ENCODE measurements at places on chromosomes 12 and 14.

DNA sequence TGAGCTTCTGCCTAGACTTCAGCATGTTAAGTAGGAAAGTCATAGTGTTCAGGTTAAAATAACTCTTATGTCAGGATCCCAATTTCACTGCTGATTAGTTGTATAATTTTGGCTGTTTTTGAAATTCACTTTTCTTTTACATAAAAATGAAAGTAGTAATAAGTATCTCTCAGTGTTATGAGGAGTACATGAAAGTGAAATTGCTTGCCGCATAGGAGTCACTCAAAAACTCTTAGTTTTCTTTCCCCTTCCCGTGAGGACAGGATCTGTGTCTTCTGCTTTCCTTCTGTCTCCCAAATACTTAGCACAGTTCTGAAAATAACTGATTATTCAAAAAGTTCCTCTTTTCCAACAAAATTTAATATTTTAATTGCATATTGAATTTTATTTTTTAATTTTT lies 100.5 kb downstream of the SLC38A4 start:
- no peak for DNase-seq

- DNase-seq = peak; percentile 87
Observed at GRCh38 chr12:401235-402028, at the start of gene CCDC77. TSS of gene CCDC77 (plus strand) at chr12:401644. CDS start at chr12:409384, 7,740 bp downstream.

DNA sequence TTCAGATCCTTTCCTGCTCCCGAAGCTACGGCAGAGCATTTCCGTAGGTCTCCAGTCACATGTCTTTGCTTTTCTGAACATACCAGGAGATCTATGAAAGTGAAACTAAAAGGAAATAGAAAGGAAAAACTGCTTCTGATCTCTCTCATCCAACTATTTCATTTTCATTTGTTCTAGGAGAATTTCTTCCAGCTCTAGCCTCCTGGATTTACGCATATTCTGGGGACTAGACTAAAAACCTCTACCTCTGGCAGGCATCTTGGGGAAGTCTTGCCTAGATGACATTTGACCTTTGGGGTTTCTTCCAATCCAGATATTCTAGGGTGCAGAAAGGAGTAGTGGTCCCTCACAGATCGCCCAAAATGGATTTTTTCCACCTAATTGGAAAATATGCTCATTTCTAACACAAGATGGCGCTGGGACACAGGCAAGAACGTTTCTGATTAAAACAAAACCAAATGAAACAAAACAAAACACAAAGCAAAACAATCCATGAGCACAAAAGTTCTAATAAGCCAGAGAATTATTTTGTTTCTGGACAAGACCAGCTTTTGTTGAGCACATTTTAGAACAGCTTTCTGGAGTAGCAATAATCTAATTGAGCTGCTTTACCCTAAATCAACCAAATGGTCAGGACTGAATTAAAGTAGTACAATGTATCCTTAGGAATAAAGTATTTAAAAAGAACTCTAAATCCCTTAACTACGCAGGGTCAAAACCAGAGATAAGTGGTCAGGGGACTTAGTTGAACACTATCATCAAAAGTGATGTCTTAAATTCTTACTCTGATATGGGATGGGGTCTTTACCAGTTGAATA lies 12.3 kb upstream of the PARP11 start:
- no peak for DNase-seq

GRCh38 chr12:51883295-51883694 lies 4.6 kb upstream of the ANKRD33 start:
- no peak for DNase-seq

GRCh38 chr14:60650373-60650961 lies 1.2 kb upstream of the SIX1 start:
- no peak for DNase-seq

GRCh38 chr12:67450441-67450840 lies 181.3 kb downstream of the CAND1 start:
- no peak for DNase-seq

DNA sequence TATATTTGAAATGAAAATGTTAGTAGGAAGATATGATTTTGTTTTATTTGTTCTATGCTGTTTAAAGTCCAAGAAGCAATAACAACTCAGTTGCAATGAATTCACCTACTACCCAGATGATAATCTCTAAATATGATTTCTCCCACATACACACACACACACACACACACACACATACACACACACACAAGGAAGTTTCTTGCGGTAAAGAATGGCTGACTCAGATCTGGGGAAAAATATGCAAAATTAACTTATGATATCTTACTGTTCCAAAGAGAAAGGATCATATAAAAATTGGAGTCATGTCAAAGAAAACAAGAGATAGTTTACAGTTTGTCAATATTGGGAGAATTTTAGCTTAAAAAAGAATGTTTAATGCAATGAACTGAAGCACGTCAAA lies 456.7 kb downstream of the SLC16A7 start:
- DNase-seq = no peak

- no peak for DNase-seq
Observed at GRCh38 chr14:25117342-25117741, 67.4 kb upstream of the STXBP6 start.

DNA sequence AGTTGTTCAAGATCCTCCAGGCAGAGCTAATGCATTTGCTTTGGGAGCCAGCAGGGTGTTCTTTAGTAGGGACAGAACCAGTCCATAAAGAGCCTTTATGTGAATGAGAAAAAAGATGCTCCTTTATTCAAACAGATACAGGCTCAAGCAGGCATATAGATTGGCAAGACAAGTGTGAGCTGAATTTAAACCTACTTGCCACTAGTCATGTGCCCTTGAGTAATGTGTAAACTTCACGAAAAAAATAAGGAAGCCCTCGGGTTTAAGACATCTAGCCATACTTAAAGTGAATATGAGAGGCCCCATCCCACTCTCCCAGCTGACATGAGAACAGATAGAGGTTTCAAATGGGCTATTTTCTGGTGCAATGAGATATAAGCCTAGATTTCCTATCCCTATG lies 43.1 kb upstream of the STRAP start:
- DNase-seq = no peak

GRCh38 chr12:26651566-26652188 lies 181.3 kb downstream of the ITPR2 start:
- DNase-seq = no peak

DNA sequence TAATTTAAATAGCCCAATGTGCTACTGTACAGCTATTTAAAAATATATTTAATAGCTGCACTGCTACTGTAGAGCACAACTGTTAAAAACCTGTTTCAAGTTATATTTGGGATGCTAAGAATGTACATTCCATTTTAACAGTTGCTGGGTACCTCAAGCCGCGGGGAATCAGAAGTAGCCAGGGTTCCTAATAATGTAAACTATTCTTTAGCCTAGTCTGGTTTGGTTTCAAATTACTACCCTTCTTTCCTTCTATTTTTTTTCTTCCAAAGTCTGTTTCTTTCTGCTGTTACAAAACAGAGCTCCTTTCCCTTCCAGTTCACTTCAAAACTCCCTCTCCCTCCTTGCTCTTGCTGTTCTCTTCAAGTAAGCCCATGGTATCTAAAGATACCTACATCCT lies 21.3 kb downstream of the SCAF11 start:
- DNase-seq = no peak

DNA sequence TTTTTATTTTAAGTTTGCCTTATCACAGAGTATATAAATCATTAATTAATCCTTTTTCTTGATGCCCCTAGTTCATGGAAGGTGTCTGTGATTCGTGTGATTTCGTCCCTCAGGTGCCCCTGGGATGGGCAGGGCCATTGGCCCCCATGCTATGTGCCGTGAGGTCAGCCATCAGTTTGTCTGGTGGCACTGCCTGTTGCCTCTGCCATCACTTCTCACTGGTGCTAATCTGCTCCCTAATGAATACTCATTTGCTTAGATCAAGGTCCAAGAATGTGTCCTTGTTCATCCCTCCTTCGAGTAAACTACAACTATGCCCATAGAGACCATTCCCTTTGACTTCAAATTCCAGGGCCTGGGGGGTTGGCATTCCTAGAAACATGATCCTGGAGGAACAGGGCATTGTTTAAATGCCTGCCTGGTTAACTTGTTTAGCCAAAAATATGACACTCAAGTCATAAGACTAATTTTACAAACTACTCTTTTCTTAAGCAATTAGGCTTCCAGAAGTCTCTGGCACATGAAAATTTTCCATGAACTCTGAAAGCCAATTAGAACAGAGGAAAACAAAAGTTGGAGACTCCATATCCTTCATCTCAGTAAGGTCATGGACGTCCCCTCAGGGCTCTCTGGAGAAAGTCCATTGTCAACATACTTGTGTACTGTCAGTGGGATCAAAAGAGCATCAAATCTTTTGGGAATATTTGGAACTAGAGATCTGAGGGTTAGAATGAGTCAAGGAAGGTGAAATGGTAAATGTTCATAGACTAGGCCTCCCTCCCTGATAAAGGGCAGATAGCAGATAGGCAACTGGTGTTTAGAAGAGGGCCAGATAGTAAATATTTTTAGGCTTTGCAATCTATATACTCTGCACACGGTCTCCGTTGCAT lies 90.9 kb upstream of the PLXNC1 start:
- no peak for DNase-seq

- DNase-seq = no peak
Observed at GRCh38 chr12:30828686-30829085, 73.9 kb upstream of the CAPRIN2 start.

DNA sequence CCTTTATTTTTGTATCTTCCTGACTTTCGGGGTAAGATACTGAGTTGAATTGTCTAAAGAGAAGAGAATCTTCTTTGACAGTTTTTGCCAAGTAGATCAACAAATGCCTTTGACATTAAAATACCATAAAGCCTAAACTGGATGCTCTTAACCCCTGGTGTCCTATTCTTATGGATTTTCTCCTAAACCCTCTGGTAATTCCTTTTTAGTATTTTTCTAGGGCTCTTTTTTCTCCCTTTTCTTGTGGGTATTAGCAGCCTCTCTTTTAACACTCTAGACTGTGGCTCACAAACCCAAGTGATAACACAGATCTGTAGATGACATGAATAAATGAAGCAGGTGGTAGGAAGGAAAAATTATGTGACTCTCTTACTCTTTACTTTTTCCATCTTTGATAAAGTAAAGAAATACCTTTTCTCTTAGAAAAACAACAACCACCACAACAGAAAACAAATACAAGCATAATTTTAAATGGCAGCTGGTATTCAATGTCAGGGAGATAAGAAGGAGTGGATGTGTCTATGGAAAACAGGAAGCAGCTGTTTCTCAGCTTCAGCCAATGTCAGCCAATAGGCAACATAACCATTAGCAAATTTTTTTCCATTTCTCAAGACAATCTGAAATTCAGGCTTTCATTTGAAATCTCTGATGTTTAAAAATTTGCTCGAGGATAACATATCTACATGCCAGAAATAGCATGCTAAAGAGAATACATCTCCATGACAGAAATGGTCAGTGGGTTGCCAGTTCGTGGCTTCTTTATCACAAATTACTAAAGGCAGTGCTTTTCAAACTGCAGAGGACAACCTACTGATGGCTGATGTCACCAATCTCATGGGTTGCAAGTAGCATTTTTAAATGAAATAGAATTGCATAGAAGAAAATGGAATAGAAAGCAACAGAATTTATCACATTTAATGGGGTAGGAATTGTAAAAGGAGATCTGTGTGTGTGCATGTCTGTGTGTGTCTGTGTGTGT lies 123.1 kb upstream of the KRR1 start:
- no peak for DNase-seq

GRCh38 chr12:111102102-111102739 lies 181.8 kb upstream of the MYL2 start:
- DNase-seq = no peak

GRCh38 chr12:121992059-121992879 lies 29.4 kb upstream of the BCL7A start:
- no peak for DNase-seq

DNA sequence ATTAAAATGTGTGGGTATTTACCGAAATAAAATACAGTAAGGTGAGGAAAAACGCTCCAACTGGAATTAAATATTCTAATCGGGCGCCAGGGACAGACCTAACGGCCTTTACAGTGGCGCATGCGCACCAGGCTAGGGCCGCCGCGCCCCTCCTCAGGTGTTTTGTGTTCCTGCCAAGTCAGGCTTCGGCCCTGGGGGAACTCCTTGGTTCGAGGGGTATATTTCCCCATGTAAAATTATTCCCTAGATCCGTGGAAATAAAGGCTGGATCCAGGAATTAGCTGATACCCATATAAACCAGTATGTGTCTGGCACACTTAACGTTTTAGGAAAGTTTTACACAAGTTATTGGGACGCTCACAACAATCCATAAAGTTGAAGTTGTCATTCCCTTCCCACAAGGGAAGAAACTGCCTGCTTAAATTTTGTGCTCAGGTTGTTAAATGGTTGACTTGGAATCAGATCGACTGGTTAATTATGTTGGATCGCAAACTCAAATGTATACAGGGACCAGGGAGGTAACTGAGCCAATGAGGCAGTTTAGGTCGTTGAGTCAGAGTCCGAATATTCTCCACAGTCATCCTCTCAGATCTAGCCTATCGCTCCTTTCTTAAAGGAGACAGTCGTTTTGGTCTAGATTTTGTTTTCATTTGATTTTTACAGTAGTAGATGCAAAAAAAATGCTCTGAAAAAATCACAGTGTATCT lies 621 bp upstream of the ANAPC7 start:
- peak; percentile 73 for DNase-seq

DNA sequence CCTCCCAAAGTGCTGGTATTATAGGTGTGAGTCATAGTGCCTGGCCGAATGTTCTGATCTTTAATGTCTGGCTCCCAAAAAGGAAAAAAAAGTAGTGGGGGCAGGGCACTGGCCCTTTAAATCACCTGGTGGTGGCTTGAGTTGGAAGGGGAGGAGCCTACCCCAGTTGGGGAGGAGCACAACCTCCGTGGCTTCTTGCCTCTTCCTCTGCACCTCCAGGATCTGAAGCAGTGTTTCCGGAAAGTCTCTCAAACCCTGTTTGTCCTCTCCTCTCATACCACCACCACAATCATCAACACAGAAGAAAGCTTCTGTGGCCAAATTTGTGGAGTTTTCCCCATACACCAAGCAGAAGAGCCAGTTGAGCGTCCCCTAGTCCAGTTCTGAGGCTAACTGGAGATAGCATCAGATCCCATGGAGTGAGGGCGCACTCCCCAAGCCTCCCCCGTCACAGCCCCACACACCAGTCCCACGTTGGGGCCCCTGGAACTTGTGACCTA lies 24.3 kb upstream of the RCOR1 start:
- peak; percentile 15 for DNase-seq

GRCh38 chr12:15180325-15180724 lies 40.9 kb downstream of the RERG start:
- DNase-seq = no peak

- DNase-seq = no peak
Observed at GRCh38 chr12:111411185-111411764, 5.6 kb downstream of the SH2B3 start.

- no peak for DNase-seq
Observed at GRCh38 chr14:97956581-97957340, 1159.6 kb downstream of the VRK1 start.

DNA sequence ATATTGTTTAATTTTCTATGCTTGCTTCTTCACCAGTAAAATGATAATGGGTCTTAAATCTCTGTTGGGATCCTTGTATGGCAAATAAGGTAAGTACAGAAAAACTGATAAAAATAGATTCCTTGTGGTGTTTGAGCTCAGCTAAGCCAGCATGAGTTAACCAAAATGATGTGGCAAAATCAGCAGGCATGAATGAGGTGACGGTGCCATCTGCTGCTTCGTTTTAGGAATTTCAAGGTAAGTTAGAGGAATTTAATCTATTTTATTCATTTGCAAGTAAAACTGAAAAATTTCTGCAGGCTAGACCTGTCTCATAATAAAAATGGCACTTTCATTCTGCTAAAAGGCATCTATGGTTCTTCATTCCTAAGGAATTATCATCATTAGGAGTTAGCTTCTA lies 10.0 kb upstream of the CLEC7A start:
- DNase-seq = peak; percentile 11
